ENCODE measurements at places on chromosomes 3 and 15.

DNA sequence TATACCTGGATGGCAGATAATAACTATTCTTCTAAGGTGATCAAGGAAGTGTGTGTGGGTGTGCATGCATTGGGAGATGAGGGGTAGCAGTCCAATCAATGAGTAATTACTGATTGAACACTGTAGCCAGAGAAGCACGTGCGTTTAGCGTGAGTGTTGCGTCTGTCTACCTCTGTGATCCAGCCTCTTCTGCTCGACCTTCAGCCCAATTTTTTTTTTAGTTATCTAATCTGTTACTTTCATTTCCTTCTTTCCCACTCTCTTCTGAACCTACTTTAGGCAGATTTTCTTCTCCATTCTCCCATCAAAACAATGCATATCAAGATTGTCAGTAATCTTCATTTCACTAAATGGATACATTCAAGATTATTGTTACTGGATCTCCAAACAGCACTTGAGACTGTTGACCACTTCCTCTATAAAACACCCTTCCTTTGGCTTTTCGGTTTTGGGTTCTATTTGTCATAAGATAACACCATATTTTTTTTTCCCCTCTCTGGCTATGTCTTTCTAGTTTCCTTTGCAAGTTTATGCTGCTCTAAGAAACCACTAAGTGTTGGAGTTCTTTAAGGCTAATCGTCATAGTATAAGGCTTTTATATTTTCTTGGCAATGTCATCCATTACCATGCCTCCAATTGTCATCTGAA lies 41.0 kb downstream of the MCTP2 start:
- DNase-seq, result no peak

DNA sequence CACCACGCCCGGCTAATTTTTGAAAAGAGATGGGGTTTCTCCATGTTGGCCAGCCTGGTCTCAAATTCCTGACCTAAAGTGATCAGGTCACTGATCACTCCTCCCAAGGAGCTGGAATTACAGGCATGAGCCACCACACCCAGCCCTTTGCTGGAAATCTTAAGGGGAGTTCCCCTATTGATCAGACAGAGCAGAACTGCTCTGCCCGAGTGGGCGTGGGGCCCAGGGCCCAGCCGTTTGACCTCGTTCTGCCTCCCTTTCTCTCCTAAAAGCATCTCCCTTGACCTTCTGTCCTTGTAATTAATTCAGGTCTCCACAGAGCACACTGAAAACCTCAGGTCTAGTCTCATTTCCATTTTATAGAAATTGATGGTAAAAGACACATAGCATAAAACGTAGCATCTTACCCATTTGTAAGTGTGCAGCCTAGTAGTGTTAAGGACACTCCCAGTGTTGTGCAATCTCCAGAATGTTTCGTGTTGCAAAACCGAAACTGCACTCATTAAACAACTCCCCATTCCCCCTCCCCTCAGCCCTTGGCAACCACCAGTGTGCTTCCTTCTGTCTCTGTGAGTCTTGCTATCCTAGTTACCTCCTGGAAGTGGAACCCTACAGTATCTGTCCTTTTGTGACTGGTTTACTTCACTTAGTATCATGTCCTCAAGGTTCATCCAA lies 89.3 kb downstream of the SLCO3A1 start:
- DNase-seq, result no peak

DNA sequence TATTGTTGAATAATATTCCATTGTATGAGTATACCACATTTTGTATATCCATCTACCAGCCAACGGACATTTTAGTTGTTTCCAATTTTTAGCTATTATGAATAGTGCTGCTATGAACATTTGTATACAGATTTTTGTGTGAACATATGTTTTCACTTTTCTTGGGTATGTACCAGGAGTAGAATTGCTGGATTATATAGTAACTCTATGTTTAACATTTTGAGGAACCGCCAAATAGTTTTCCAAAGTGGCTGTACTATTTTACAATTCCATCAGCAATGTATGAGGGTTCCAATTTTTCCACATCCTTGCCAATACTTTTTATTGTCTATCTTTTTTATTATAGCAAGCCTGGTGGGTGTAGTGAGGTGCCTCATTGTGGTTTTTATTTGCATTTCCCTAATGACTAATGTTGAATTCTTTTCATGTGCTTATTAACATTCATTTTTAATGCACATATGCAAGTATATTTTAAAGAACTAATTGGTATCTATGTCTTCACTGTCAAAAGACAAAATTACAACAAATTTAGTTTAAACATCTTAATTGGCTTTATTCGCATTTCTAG lies 77.5 kb upstream of the PIAS1 start:
- no peak for DNase-seq

- DNase-seq, result peak; percentile 64
Observed at GRCh38 chr3:129224984-129225393, 24.4 kb upstream of the COPG1 start.

- DNase-seq, result no peak
Observed at GRCh38 chr15:95162531-95162930, 931.2 kb downstream of the MCTP2 start.

DNA sequence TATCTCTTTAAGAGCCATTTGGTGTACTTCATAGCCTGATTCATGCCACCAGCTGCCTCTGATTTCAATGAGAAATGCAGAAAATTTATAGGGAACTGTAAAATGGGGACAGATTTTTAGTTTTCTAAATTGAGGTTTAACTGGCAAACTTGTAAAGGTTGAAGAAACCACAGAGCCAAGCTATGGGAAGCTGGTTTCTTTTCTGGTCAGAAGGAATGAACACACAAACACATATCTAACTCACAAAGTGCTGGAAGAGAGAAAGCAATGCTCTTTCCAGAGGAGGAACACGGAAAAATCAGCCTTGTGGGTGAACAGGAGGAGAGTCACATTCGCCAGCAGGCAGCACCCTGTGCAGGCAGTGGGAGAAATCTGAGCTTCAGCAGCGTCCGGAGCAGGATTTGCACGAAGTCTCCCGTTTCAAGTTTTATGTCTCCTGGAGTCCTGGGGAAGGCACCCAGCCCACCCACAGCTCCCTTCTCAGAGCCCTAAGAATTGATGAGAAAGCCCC lies 481 bp downstream of the MASP1 start:
- DNase-seq, result no peak

DNA sequence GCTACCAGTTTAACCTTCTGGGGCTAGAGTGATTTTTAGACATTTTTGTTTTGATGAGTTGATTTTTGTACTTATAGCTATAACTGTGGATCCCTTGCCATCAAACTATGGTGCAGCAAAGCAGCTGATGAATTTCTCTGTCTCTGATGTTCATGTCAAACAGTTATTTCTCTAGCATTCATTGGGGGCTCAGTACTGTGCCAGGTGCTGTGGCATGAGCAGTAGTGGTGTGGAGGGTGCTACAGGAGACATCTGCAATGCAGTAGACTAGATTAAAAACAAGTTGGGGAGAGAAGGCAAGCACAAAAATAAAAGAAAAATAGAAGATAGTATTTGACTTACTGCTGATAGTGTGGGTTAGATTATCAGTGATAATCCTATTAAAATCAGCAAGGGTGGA lies 95.3 kb downstream of the AKAP13 start:
- DNase-seq, result no peak

DNA sequence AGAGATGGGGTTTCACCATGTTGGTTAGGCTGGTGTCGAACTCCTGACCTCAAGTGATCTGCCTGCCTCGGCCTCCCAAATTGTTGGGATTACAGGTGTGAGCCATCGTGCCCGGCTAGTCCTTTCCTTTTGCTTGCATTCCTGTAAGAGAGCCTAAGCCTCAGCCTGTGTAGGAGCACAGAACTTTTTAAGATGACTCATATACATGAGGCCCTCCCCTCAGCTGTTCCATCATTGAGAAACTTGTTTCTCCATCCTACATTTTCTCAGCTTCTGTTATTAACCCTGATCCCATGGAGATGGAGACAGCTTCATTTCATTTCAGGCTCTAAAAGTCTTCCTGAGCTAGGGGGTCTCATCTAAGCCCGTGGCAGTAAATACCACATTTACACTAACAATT lies 123.3 kb downstream of the PLOD2 start:
- DNase-seq, result no peak

DNA sequence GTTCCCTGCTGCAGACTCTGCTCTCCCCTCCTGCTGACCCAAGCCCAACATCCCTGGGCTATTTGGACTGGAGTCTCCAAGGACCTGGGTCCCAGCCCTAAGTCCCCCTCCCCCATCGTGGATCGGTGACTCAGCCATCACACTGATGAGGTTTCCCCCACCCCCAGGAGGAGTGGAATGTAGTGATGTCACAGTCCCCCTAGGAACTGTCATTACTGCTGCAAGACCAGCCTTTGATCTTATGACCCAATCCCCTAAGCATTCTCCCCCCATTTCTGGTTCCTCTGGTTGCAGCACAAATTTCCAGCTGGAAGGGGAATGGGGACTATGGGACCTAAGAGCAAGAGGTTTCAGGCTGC lies 63.4 kb upstream of the CSPG4 start:
- peak; percentile 40 for DNase-seq

DNA sequence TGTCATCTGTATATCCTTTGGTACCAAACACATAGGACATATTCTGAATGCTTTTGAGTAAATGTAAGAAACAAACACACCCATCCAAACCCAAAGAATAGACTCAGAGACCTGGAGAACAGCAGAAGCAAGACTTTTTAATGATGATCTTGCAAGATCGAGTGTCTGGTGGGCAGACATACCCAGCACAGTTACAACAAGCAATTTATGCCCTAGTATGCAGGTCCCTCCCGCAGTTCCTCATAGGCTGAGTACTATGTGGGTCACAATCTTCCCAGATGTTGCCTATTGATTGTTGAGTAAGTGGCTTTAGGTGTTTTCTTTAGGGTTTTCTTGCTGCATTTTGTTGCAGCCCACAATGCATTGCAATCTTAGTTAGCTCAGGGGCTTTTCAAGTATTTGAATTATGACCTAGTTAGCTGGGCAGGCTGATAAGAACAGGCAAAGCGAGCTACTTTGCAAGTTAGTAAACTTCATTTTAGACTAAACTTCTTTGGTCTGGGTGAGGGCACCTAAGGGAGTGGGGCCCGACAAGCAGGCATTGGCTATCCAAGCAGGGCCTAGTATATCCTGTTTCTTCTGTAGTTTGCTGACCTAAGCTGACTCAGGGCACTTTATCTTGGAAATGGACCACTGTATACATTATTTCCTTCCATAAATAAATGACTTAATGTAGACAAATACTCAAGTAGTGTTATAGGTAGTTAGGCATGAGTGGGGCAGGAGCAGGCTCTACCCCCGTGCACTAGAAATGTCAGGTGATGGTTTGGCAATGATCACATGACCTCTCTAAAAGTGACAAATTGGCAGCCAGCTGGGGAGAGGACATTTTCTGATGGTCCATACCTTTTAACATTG lies 87.3 kb upstream of the LIPC start:
- no peak for DNase-seq

GRCh38 chr3:104939196-104939595 lies 427.5 kb upstream of the ALCAM start:
- DNase-seq, result no peak

GRCh38 chr15:81819924-81820635 lies 225.7 kb downstream of the MEX3B start:
- DNase-seq, result no peak

GRCh38 chr3:21894459-21895340 lies 143.7 kb upstream of the ZNF385D start:
- DNase-seq, result no peak

DNA sequence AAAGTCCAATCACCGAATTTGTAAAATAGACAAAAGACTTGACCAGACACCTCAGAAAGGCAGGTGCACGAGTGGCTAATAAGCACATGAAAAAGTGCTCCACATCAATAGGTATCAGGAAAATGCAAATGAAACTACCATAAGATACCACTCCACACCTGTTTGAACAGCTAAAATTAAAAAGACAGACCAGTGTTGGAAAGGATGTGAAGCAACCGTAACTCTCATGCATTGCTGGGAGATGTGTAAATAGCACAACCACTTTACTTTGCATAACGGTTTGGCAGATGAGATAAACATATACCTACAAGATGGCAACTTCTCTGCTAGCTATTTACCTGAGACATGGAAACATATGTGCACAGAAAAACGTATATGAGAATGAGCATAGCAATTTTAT lies 56.9 kb downstream of the CADPS start:
- DNase-seq, result no peak

GRCh38 chr15:64137226-64137833 lies 14.2 kb upstream of the SNX22 start:
- no peak for DNase-seq

DNA sequence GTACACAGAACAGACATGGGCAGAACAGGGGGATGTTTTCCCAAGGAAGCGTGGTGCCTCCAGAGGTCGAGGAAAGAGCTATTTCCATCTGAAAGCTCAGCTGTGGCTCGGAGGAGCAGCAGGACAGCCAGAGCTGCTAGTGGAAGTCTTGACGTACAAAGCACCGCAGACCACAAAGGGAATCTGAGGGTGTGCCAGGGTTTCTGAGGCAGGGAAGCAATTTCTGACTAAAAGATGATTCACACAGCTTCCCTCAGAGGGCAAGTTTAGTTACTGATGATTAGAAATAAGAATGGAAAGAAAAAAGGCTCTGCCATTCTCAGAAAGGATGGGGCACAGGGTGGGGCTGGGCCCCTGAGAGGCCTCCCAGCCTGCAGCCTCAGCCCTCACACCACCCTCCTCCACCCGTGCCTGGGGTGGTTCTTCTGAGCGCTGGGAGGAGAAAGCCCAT lies 45.8 kb upstream of the SEC13 start:
- no peak for DNase-seq

GRCh38 chr15:39593656-39594445 lies 13.0 kb downstream of the THBS1 start:
- DNase-seq, result no peak

GRCh38 chr15:75733761-75734651 lies 21.4 kb upstream of the CSPG4 start:
- DNase-seq, result no peak

GRCh38 chr3:52085681-52086282 lies 29.4 kb upstream of the DUSP7 start:
- peak; percentile 69 for DNase-seq

- DNase-seq, result no peak
Observed at GRCh38 chr3:178147001-178147400, 389.2 kb upstream of the KCNMB2 start.

DNA sequence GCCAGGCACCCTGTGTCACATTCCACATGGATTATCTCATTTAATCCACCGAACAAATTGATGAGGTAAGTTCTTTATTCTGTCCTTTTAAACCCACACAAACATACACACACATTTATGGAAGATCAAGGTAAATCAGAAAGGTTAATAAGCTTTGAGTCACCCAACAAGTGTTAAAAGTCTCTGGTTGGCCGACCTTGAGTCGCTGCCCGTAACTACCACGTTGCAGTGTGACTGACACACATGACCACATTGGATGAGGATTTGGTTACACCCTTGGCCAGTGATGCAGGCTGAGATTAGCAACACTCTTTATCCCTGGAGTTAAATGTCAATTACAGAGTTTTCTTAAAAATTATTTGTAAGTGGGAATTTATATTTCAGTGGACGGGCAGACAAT lies 19.2 kb downstream of the FOXP1 start:
- no peak for DNase-seq

DNA sequence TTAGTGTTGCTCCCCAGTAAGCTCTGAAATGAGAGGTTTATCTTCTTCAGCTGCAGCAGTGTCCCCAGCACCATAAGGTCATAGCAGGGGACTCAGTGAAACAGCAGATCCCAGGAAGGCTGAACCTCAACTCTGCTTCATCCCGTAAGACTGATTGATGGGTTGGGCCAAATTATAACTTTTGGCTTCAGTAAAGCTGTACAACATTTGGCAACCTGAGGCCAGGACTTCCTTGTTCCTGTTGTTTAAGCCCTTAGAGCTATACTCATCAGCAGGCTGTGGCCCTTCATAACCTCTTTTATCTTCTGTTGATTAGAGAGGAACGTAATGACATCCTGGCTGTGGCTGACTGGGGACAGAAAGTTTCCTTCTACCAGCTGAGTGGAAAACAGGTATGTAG lies 29.0 kb downstream of the IFT122 start:
- DNase-seq, result no peak
